Activated T-helper 9 cell treated with anti-CD3 and anti-CD28 coated beads, Interleukin-2, amount 50 U/mL, for 16 hours (primary cell): ENCODE measurements at places on chromosomes 12 and 14.

GRCh38 chr12:44654646-44655639, 221.2 kb downstream of the NELL2 start:
- no peak for DNase-seq

- no peak for DNase-seq
These were observed 3.5 kb downstream of the TEDC1 start for GRCh38 chr14:105494606-105494929.

DNA sequence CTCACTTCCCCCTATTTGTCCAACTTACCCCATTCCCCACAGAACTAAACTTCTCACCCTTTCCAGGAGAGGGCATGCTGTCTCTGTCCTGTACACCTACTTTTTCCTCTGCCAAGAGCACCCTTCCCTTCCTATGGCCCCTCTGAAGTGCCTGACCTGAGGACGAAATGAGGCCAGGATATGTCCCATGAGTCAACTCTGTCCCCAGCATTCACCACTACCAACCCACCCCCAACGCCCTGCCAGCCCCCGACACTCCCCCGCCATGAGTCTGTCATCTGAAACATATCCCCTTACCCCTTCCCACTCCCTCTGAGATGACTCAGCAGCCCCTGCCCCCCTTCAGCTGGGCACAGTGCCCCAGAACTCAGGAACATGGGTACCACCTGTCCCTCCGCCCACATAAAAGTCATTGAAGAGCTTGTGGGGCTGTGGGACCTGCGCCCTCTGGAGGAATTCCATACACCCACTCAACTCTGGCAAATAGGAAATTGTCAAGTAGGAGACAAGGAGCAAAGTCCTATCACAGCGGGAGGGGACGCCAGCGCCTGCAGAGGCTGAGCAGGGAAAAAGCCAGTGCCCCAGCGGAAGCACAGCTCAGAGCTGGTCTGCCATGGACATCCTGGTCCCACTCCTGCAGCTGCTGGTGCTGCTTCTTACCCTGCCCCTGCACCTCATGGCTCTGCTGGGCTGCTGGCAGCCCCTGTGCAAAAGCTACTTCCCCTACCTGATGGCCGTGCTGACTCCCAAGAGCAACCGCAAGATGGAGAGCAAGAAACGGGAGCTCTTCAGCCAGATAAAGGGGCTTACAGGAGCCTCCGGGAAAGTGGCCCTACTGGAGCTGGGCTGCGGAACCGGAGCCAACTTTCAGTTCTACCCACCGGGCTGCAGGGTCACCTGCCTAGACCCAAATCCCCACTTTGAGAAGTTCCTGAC, 26.3 kb downstream of the ITGA7 start:
- no peak for DNase-seq

GRCh38 chr12:25063873-25064628, 115.2 kb upstream of the BCAT1 start:
- no peak for DNase-seq

- no peak for DNase-seq
These were observed 78.4 kb upstream of the DNM1L start for GRCh38 chr12:32600681-32601080.

DNA sequence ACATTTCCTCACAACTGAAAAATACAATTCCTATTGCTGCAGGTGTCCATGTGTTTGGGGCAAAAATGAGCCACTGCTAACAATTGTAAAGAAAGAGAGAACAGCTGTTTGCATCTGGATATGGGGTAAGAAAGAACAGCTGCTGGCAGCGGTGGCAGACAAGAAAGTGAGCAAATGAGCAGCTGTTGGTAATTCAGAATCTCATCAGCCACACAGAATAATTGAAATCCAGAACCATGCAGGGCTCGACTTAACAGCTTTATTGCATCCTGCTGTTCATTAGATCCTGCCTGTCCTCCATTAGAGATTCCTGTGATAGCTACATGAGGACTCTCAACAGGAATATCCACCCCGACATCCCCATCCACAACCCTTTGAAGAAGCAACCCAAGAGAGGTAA, 62.5 kb upstream of the TSPAN8 start:
- DNase-seq = no peak

DNA sequence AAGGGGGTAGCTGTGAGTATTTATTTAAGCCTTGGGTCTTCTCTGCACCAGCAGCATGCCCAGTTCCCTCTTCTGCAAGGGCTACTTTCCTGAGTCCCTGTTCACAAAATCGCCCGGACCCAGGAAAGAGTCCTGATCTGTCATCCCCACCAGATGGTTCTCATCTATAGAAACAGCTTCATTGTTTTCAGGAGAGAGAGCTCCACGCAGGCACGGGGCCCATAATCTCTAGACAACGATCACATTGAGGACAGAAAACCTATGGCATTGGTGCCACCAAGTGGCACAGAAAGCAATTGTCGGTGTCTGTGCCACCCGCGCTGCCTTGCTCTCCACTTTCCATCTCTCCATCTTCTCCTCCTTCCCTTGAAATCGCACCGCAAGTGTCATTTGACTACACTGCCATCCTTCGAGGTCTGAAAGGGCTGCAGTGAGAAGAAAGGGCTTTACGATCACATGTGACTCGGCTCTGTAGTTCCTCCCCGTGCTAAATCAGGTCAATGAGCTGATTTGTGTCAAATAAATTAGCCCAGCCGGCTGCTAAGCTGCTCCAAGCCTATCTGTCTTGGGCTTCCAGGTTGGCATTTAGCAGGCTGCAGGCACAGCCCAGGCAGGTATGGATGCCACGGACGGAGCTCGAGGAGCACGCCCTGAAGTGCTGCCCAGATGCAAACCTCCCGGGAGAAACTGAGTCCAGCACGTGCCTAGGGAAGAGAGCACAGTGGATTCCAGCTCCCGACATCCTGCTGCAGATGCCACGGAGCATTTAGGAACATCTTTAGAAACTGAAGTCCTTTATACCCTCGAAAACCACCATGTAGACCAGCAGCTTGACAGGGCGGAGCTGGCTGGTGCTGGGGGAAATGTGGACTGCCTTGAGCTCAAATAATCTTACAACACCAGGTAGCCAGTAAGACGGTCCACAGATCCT, 28.8 kb downstream of the SPRING1 start:
- DNase-seq = peak; percentile 4

GRCh38 chr14:101197595-101198397, 294.3 kb upstream of the RTL1 start:
- no peak for DNase-seq

- DNase-seq = no peak
These were observed 110.8 kb downstream of the NUAK1 start for GRCh38 chr12:106027911-106028310.

GRCh38 chr12:64083285-64084210, 138.5 kb downstream of the KICS2 start:
- DNase-seq = no peak

GRCh38 chr12:92462049-92462448, 240.7 kb upstream of the PLEKHG7 start:
- no peak for DNase-seq

DNA sequence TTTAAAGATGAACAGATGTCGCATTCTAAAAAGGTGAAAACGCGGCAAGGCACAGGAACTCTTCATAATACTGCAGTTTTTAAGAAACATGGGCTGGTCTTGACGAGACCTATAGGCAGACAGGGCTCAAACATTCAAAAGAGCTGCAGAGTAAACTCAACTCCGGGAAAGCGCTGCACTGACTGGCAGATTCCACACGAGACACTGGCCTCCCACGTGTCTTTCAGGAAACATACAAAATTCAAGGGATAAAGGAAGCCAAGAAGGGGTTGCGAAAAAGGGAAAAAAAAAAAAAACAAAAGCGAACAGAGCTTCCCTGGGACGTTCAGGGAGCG, 614 bp upstream of the ARF6 start:
- DNase-seq = no peak

- peak; percentile 66 for DNase-seq
These were observed 20.2 kb downstream of the KRT8 start for GRCh38 chr12:52884526-52885293.

- no peak for DNase-seq
These were observed 2.0 kb downstream of the SCYL2 start for GRCh38 chr12:100268835-100269564.

DNA sequence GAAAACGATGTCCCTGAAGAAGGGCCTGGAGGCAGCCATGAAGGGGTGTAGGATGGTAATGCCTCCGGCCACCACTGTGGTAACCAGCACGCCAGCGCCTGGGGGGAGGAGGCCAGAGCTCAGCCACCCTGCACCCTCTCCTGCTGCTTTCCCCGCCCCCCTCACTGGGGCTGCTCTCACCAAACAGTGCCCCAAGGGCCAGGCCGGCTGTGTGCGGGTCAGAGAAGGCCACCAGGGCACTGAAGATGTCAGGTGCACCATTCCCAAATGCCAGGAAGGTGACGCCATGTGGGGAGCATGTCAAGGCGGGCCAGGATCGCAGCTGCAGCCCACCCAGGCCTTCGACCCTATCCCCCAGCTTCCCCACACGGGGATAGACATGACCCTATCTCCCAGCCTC, 14.5 kb downstream of the SLC8B1 start:
- DNase-seq = no peak

GRCh38 chr12:12327802-12328201, 22.2 kb downstream of the MANSC1 start:
- no peak for DNase-seq

DNA sequence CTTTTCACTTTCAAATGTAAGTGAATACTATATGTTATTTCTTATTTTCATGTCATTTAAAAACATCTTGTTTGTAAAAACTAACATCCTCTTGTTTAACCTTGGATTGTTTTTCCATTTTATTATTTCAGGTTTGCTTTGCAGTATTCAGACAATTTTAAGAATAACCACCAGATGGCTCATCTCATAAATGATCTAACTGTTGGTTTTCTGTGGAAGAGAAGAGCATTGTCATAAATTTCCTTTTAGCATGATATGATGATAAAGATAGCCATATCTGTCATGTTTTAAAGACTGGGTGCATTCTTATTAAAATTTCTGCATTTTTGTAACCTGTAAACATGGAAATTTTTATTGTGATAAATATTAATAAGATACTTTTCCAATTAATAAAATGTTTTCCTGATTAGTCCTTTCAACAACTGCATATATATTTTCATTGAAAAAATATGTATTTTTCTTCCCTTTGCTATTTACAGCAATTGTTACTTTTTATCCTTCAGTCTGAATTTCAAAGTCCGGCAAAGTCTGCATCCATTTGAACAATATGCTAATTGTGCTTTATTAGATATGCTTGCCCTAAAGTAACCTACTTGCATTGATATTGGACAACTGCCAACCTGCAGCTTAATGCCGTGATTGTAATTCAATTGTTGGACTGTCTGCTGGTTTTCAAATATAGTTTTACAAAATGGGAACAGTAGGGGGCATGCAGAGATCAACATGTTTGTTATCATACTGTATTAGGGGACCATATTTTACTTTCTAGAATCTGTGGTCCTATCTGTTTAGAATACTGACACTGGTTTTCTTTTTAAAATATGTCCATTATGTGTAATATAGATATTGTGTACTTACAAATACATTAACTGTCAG, 163.4 kb downstream of the GARIN6 start:
- no peak for DNase-seq

- DNase-seq = no peak
These were observed 72.2 kb downstream of the TGFB3 start for GRCh38 chr14:75909630-75910029.

DNA sequence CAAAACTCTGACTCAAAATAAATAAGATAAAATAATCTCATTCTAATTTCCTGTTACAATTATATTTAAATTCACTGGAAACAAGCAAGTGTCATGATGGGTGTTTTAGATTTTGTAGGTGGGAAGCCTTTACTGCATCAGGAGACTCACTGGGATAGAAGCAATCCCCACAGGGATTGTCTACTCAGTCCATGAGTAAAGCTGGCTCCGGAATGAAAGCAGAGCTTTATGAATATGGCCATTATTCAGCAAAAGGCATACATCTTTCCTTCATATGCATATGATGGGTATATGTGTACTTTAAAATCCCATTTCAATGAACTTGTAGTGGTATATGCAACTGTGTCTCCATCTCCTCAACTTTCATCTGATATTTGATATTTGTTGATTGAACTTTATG, 25.4 kb upstream of the PPM1H start:
- no peak for DNase-seq

DNA sequence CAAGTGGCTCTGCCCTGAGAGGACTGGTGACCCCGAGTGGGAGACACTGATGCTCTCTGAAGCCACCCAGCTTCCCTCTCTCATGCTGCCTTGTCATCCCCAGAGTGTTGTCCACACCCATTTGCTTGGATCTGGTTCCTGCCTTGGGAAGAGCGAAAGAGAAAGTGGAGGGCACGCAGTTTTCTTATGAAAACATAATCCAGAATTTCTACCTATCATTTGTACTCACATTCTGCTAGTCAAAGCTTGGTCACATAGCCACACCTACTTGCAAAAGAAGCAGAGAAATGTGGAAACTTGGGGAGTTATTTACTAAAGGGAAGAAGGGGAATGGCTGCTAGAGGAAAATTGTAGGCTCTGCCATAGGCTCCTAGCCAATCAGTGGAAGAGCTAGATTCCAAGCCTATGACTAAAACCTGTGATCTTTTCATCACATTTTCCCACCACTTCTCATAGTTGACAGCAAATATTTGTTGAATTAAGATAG, 326.3 kb downstream of the ZFP36L1 start:
- no peak for DNase-seq

DNA sequence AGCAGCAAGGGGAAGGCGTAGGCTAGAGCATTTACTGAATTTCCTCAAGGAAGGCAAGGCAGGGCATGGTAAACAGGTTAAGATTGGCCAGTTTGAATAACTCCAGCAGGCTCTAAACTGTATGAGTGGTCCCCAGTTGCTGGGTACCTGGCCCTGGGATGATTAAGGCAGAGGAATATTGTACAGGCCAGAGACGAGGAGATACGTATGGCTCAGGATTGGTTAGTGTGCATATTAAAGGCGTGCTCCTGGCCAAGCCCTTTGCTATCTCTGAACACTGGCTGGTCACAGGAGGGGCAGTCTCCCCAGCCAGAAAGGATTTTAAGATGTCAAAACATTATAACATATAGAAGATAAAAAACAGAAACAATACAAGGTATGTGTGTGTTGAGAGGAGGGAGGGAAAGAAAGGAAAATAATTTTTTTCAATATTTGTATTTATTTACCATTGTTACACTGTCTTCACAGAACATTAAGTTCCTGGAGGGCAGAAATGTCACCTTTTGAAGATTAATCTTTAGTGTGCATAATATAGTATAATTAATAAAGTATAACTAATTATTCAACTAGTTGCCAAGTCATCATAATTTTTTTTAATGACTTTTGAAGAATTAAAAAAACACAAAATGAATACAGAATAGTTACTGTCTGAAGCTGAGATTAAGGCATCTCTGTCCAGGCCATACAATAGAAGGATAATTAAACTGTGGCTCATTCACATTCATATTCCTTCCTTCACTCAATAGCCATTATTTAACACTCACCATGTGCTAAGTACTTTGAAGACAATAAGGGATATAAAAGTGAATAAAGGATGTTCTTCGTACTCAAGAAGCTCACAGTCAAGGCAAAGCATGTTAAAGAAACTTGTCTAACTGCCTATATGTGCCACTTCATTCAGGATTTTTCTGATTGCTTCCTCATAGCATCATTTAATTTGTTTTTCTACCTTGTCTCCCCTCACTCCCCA, 41.9 kb downstream of the DCP1B start:
- no peak for DNase-seq
